ENCODE measurements at places on chromosomes 2 and 18.

DNA sequence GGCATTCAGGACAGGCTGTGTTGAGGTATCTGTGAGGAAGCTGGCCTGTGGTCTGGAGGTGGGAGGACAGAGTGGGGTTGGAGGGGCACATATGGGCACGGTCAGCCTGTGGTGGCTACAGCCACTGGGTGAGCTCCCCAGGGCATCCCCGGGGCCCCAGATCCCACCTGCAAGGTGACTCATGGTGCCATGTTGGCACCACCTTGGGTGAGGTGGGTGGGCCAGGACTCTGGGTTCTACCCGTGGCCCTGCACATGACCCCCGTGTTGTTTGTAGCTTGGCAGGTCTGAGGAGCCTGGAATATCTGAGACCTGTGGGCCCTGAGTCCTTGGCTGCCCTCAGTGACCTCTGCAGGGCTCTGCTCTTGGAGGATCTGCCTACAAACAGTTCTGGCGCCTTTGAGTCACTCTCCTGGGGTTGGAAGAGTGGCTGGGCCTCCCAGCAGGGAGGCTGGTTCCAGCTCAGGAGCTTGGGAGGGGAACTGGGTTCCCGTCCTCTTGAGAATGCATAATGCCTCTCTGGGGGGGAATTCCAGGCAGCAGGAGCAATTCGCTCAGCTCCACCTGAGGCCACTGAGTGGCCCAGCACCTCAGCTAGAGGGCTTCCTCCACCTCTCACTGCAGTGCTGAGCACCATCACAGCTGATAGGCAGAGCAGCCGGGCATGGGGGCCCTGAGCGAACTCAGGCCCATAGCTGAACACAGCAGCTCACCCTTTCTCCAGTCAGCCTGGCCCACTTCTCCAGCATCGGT lies 105.1 kb downstream of the DYSF start:
- DNase-seq: no peak

- no peak for DNase-seq
Observed at GRCh38 chr2:173996766-173997165, 31.6 kb upstream of the SP3 start.

DNA sequence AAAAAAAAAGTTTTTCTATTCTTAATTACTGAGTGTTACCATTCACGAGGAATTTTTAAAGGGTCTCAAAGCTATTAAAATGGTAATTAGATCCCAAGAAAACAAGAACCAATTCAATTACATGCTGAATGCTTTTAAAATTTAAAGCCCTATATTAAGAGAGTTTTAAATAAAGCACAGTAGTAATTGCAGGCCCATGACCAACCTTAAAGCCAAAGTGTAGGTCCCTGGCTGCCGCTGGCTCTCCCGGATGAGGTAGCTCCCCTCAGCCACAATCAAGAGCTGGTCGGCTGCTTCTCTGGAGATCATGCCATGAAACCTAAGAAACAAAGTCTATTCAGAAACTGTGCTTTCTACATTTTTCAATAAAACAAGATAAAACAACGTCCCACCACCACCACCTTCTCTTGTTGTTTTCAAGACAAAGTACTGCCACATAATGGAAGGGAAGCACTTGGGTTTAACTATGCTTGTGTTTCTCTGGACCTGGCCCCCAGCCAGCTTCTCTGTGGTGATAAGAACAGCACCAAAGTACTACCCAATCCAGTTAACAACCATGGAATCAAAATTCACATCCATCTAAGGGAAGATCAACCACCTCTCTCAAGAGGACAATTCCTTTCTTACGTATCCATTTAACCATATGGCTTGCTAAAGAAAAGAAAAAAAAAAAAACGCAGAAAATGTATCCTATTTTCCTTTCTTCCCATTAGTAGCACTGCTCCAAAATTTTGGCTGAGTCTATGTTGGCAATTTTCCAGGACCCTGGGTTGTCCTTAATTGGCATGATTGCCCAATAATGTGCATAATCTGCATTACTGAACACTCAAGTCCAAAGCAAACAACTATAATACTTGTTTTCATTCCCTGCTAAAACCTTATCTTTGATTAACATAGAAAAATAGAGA lies 90.1 kb downstream of the CHN1 start:
- DNase-seq: peak; percentile 28

- peak; percentile 58 for DNase-seq
Observed at GRCh38 chr18:32469190-32469651, 1.5 kb downstream of the GAREM1 start.

GRCh38 chr2:16103614-16104314 lies 163.4 kb downstream of the MYCN start:
- no peak for DNase-seq

DNA sequence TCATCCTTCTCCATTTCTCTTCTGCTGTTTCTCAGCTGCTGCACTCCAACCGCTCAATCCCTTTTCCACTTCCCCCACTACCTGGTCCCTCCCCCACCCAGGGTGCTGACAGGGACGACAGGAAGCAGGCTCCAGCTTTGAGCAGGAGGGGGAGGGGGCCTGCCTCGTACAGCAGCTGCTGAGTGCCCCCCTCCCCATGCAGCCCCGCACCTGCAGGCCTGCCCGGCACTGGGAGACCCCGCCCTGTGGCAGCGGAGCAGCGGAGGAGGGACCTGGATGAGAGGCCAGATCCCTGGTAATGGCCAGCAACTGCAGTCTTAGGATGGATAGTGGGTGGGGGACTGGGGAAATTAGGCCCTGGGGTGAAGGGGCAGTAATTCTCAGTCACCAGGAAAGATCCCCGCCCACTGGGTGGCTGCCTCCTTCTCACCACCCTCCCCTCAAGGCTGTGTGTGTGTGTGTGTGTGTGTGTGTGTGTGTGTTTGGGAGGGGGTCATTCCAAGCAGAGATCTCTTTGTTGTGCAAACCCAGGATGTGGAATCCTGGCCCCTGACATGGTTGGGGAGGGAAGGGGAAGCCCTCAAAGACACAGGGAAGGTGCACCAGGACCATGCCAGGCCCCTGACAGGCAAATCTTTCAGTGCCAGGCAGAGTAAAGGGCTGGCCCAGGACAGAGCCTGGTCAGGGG lies 6.8 kb upstream of the CRYBA2 start:
- no peak for DNase-seq

GRCh38 chr2:236896688-236897087 lies 189.0 kb upstream of the COPS8 start:
- DNase-seq: no peak

DNA sequence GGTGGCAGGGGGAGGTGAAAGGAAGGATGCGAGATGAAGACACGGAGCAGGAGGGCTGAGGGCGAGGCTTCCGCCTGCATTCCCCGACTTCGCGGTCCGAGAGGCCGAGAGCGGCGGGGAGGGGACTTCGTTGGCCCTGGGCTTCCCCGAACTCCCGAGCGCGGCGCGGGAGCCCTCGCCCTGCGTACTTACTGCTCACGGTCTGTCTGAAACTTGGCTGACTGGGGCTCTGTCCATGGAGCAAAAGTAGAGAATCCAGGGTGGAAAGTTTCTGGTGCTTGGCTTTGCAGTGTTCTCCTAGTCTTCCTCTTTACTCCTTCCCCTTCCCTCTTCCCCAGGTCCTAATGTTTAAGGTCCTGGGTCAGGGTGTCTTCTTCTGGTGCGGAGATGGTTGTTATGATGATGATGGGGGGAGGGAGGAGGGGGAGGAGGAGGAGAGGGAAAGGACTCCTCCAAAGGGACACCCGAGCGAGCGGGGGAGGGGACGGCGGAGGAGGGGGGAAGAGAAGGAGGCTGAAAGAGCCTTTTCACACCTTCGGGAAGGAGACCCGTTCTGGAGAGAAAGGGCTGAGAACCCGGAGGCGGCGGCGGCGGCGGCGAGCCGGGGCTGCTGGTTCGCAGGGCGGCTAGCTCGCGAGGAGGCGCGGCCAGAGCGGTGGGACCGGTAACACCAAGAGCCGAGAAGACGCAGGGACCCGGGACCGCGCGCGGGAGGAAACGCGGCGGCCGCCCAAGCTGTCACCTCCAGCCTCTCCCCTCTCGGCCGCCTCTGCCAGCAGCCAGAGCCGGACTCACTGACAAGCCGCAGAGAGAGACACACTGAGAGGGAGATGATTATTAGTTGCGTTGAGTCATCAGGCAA lies at the start of gene SATB2:
SATB2 (minus strand) TSS at position 793 of the 862 bp plus-strand sequence. CDS start 1,902 bp downstream, outside the sequence.
- peak; percentile 77 for DNase-seq

- DNase-seq: no peak
Observed at GRCh38 chr18:42814184-42814583, 301.3 kb downstream of the RIT2 start.
